ENCODE measurements at places on chromosomes 6 and 20. TPM values are rescaled to one million over a fixed set of nuclear protein-coding genes. Genes with fewer than 3 reads are reported as not detected.

The CALHM4 gene
- total RNA-seq: not detected

The DEFB119 gene
- not detected for total RNA-seq

The ULBP3 gene
- 3.7 TPM for total RNA-seq

The BIRC7 gene
- total RNA-seq: 3.4 TPM

The LPA gene
- not detected for total RNA-seq

The COL10A1 gene
- not detected for total RNA-seq

The CDC5L gene
- total RNA-seq: 9.9 TPM

The SMIM13 gene
- 17.1 TPM for total RNA-seq

The OPRL1 gene
- total RNA-seq: 0.45 TPM

The GPSM3 gene
- 0.38 TPM for total RNA-seq

The LRRN4 gene
- not detected for total RNA-seq

The ENPP4 gene
- 0.29 TPM for total RNA-seq

The E2F1 gene
- 33.2 TPM for total RNA-seq

The AVP gene
- total RNA-seq: not detected

The PSMB9 gene
- total RNA-seq: 13.9 TPM

The HLA-DOA gene
- 0.50 TPM for total RNA-seq

The GMPR gene
- 0.61 TPM for total RNA-seq

The SSR1 gene
- 73.4 TPM for total RNA-seq

The CAPN11 gene
- not detected for total RNA-seq

The INSM1 gene
- not detected for total RNA-seq

The C6orf15 gene
- total RNA-seq: not detected

The HSPA12B gene
- total RNA-seq: 0.29 TPM

The BRPF3 gene
- 10.1 TPM for total RNA-seq
